ENCODE measurements at places on chromosomes 4 and X.

DNA sequence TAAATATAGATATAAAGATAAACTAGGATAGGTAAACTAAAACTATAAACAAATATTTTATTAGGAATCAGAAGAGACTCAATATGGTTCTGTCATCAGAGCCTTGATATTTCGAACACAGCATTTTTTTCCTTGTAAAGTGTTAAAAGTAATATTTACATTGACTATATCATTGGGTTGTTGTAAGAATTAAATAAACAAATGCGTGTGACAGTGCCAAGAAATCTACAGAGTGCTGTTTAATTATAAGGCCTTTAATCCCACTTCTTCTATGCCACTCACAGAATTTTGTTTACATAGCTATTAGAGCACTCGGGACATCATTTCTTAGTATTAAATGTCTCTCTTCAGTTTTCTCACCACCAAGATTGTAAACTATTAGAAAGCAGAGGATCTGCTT lies 807.4 kb downstream of the FSTL5 start:
- no peak for DNase-seq

- DNase-seq: no peak
Observed at GRCh38 chrX:17547658-17548057, 172.7 kb downstream of the NHS start.

- DNase-seq: no peak
Observed at GRCh38 chr4:159562366-159562765, 459.5 kb downstream of the RAPGEF2 start.

GRCh38 chr4:86934147-86934770 lies 552 bp upstream of the AFF1 start:
- DNase-seq: no peak

GRCh38 chr4:173698557-173699262 lies 168.7 kb upstream of the HAND2 start:
- no peak for DNase-seq

DNA sequence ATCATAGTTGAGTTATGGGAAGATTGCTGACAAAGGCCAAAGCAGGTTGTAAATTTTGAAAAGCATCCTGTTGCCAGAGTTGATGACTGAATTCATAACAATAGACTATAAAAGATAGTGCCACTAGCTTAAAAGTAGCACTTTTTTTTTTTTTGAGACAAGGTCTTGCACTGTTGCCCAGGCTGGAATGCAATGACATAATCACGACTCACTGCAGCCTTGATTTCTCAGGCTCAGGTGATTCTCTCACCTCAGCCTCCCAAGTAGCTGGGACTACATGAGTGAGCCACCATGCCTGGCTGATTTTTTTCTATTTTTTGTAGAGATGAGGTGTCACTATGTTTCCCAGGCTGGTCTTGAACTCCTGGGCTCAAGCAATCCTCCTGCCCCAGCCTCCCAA lies 122.7 kb downstream of the SPOCK3 start:
- DNase-seq: no peak

- DNase-seq: no peak
Observed at GRCh38 chrX:39439906-39440798, 638.9 kb downstream of the MID1IP1 start.

GRCh38 chr4:170872794-170873193 lies 783.0 kb upstream of the AADAT start:
- no peak for DNase-seq

DNA sequence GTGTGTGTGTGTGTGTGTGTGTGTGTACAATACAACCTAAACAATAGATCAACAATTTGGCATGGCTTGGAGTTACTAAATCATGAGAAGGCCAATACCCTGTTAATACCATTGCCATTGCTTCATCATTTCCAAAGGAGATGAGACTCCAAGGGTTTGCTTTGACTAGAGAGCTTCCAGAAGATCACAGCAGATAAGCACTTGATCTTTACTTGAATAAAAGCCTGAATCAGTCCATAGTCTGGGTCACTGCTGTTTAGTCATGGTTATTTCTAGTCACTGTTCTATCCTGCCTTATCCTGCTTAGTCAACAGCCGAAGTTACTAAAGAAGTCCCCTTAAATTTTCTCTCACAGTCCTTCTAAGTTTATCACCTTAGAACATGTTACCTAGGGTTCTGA lies 58.2 kb downstream of the RAB40AL start:
- DNase-seq: no peak

DNA sequence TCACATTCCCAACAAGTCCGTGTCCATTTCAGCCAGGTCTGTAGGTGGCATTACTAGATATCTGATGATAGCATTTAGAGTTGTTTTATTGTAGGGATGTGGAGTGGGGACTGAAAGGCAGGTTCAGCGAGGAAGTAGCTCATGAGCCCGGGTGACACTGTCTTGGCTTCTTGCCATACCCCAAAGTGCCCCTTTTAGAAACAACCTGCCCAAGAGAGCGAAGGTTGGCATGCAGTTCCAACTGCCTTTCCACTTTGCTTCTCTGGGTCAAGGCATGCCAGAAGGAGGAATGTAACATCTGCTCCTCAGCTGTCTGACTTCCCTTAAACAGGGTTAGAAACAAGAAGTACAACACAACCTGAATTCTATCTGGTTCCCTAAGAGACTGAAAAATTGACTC lies 9.0 kb downstream of the GRIA3 start:
- no peak for DNase-seq

- no peak for DNase-seq
Observed at GRCh38 chrX:10360116-10360515, 203.3 kb downstream of the CLCN4 start.

DNA sequence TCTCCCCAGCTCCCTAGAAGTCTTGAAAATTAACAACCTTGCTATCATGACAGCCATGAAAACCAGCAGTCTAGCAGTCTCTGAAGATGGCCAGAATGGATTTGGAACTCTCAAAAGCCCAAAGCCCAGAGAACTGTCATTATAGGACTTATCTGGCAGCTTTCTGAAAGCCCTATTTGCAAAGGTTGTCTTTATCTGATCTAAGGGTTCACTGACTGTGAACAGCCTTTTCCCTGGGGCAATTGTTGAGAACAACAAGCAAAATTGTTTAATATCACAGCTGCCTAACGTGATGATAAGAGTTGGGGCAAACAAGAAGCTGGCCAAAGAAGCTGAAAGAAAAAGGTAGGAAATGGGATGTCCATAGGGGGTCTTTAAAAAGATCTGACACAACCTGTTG lies 20.9 kb upstream of the KLHL8 start:
- DNase-seq: no peak

DNA sequence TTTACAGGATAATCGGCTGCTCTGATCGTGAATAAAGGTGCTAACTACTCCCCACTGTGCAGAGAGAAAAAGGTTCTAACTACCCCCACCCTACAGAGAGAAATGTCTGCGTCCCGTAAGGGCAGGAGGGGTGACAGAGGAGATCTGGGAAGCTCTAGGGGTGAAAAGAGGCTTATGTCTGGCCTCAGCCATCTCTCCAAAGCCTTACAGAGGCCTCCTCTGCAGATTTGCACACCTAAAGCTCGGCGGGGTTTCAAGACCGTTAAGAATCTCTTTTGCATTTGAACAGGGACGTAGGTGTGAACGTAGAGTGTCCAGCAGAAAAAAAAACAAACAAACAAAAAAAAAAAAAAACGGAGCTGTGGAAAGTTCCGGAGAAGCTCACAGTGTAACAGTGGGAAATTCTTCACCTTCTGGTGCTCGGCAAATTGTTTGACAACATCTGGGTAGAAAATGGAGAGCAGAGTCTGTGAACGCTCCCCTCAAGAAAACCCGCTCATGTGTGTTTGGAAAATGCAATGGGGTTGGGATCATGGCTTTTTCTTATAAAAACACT lies 161.0 kb downstream of the SHOX start:
- DNase-seq: no peak

DNA sequence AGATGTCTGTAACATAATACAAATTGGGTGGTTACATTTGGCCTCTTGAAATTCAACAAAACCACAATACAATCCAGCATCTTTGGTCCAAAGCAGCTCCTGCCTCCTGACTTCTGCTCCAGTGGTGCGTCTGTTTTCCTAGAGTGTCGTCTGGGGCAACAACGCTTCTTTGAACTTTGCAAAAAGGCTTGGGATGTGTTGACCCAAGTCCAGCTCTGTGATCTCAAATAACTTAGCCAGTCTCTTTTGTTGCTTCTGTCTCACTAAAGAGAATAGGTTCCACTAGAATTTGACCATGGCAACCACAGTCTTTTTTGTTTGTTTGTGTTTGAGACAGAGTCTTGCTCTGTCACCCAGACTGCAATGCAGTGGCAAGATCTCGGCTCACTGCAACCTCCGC lies 324.0 kb downstream of the DHRSX start:
- DNase-seq: no peak

- no peak for DNase-seq
Observed at GRCh38 chrX:39532761-39533160, 565.0 kb downstream of the BCOR start.

DNA sequence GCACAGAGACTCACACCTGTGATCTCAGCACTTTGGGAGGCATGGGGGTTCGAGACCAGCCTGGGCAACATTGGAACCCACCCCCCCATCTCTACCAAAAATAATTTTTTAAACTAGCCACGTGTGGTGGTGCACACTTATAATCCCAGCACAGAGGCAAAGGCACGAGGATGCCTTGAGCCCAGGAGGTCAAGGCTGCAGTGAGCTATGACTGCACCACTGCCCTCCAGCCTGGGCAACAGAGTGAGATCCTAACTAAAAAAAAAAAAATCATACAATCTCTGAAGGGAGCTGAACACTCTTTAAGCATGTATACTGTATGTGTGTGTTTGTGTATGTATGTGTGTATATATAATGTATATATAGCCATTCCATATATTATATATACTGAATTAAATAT lies 2.5 kb upstream of the PRKX start:
- no peak for DNase-seq
